ENCODE measurements at places on chromosomes 3 and 15.

GRCh38 chr3:11367143-11367693 lies 95.0 kb downstream of the ATG7 start:
- DNase-seq, result peak; percentile 94
- no peaks in the 10 kb centered on the region for H3K27me3 ChIP-seq
- peaks cover 6% of the 10 kb centered on the region for H3K4me1 ChIP-seq
- H3K27ac ChIP-seq, result no peak overlapping the region

GRCh38 chr3:139518926-139519842 lies 20.4 kb downstream of the RBP1 start:
- peaks cover 11% of the 10 kb centered on the region for H3K27me3 ChIP-seq
- H3K36me3 ChIP-seq, result no peaks in the 10 kb centered on the region

DNA sequence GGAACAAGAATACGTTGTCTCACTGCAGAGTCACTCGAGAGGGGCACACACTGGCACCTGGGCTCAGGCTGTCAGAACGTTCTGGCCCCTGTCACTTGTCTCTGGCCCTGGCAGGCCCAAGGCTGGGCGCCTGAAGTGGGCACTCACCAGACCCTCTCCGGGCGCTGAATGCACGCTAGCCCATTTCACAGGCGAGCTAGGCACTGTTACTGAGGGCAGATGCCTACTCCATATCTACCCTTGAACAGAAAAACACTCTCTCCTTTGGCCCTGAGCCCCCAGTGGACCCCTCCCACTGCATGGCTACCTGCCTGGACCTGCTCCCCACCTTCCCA lies 42.3 kb upstream of the IQSEC1 start:
- peaks cover 11% of the 10 kb centered on the region for H3K4me1 ChIP-seq
- no peak overlapping the region for H3K27ac ChIP-seq
- H3K27me3 ChIP-seq, result peaks cover 85% of the 10 kb centered on the region
- no peak overlapping the region for H3K4me3 ChIP-seq
- DNase-seq, result no peak

DNA sequence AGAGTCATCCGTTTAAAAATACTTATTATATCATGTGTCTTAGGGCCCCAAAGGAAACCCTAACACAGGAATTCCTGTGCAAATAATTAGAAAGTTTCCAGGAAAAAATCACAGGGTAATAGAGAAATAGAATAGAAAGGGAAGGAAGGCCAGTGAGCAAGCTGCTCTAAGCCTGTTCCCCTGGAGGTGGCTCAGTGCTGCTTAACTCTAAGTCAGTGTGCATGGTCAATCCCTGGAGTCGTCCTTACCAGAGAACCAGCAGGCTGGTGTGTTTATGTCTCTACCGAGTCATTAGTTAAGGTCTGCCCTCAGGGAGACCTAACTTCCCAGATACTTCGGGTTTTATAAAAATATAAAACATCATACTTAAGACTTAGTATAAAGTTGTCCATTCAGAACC lies 21.0 kb upstream of the MCF2L2 start:
- H3K4me3 ChIP-seq, result no peak overlapping the region
- peaks cover 6% of the 10 kb centered on the region for H3K36me3 ChIP-seq
- H3K27ac ChIP-seq, result no peak overlapping the region
- H3K4me1 ChIP-seq, result peaks cover 1% of the 10 kb centered on the region
- H3K27me3 ChIP-seq, result no peaks in the 10 kb centered on the region
- DNase-seq, result peak; percentile 62

DNA sequence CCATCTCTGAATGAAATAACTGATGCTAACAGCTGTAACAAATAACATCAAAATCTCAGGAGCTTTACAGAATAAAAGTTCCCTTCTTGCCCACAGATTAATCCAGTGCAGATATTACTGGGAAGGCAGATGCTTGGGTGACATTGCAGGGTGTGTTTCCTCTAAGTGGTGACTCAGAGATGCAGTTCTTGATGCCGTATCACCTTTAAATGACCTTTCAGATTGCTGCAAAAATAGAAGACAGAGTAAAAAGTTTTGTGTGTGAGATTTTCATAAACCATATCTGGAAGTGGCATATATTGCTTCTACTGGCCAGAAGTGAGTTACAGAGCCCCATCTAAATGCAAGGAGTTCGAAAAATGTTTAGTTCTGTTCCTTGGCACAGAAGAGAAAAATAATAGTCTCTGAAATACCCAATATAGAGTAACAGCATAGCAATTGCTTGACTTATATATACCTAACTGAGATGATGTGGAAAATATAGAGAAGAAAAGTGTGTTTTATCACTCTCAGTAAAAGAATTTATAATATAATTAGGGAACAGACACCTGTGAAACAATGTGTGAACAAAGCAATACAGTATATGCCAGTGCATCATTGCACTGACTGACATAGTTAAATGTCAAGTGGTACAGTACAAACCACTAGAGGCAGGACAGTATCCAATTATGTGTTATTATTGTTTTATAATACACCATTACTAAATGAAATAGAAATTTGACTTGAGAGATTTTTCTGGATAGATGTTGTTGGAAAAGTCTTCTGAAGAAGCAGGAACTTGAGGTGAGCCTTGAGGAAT lies 430.7 kb upstream of the CBLB start:
- H3K27ac ChIP-seq, result no peak overlapping the region
- no peaks in the 10 kb centered on the region for H3K27me3 ChIP-seq
- no peaks in the 10 kb centered on the region for H3K36me3 ChIP-seq
- DNase-seq, result peak; percentile 23
- no peaks in the 10 kb centered on the region for H3K4me1 ChIP-seq

DNA sequence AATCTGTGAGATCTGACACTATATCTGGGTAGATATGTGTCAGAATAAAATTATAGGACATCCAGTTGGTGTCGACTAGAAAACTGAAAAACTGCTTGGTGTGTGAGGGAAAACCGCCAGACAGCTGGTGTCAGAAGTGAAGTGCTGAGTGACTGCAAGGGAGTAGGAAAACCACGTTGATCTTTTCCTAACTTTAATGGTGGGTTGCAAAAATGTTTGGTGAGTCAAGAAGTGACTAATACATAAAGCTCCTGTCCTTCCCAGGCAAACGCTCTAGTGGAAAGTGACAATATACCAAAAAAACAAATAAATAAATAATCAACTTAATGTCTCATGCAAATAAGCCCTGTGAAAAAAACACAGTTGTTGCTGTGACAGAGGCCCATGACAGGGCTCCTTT lies 7.3 kb upstream of the CD96 start:
- no peak overlapping the region for H3K4me3 ChIP-seq
- H3K36me3 ChIP-seq, result no peaks in the 10 kb centered on the region
- no peak overlapping the region for H3K27ac ChIP-seq
- peak; percentile 82 for DNase-seq
- H3K4me1 ChIP-seq, result peaks cover 4% of the 10 kb centered on the region

DNA sequence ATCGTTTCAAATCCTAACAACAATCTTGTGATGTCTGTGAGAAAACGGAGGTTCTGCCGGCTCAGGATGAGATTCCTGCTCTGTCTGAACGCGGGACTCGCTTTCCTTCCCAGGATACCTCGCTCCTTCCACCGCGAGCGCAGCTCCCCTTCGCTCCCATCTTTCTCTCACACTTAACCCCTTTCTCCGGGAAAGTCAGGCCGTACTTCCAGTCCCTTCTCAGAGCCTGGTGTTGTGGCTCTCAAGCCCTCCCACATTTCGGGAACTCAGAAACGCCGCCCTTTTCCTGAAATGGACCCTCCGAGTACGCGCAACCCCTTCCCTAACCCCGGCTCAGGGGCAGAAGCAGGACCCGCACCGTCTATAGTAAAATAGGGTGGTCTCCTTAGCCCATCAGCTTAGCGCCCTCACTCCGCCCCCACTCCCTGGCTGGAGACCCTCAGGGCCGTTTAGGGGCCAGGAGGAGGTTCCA lies 378 bp upstream of the FEM1B start:
- H3K4me3 ChIP-seq, result peak overlapping the region; percentile 98
- peaks cover 12% of the 10 kb centered on the region for H3K36me3 ChIP-seq
- peak overlapping the region; percentile 95 for H3K27ac ChIP-seq
- peaks cover 5% of the 10 kb centered on the region for H3K4me1 ChIP-seq

GRCh38 chr15:66524838-66525237 lies 19.7 kb downstream of the ZWILCH start:
- H3K4me1 ChIP-seq, result no peaks in the 10 kb centered on the region
- H3K27me3 ChIP-seq, result no peaks in the 10 kb centered on the region
- H3K36me3 ChIP-seq, result peaks cover 12% of the 10 kb centered on the region
- H3K27ac ChIP-seq, result no peak overlapping the region

GRCh38 chr3:153289334-153289808 lies 127.3 kb downstream of the RAP2B start:
- H3K4me1 ChIP-seq, result peaks cover 2% of the 10 kb centered on the region
- peak; percentile 70 for DNase-seq
- no peaks in the 10 kb centered on the region for H3K36me3 ChIP-seq
- no peak overlapping the region for H3K4me3 ChIP-seq

DNA sequence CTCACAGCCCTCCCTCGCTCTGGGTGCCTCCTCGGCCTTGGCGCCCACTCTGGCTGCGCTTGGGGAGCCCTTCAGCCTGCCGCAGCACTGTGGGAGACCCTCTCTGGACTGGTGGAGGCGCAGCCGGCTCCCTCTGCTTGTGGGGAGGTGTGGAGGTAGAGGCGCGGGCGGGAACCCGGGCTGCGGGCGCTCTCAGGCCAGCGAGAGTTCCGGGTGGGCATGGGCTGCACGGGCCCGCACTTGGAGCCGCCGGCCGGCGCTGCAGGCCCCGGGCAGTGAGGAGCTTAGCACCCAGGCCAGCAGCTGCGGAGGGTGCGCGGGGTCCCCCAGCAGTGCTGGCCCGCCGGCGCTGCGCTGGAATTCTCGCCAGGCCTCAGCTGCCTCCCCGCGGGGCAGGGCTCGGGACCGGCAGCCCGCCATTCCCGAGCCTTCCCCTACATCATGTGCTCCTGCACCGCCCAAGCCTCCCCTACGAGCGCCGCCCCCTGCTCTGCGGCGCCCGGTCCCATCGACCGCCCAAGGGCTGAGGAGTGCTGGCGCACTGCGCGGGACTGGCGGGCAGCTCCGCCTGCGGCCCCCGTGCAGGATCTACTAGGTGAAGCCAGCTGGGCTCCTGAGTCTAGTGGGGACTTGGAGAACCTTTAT lies 46.0 kb upstream of the GSK3B start:
- no peak for DNase-seq
- H3K27me3 ChIP-seq, result no peaks in the 10 kb centered on the region
- H3K36me3 ChIP-seq, result peaks cover 3% of the 10 kb centered on the region
- no peak overlapping the region for H3K4me3 ChIP-seq
- H3K4me1 ChIP-seq, result peaks cover 7% of the 10 kb centered on the region
- no peak overlapping the region for H3K27ac ChIP-seq

All from mesenchymal stem cell (in vitro differentiated cells and primary cell).